ENCODE measurements at places on chromosomes 1 and 21.

DNA sequence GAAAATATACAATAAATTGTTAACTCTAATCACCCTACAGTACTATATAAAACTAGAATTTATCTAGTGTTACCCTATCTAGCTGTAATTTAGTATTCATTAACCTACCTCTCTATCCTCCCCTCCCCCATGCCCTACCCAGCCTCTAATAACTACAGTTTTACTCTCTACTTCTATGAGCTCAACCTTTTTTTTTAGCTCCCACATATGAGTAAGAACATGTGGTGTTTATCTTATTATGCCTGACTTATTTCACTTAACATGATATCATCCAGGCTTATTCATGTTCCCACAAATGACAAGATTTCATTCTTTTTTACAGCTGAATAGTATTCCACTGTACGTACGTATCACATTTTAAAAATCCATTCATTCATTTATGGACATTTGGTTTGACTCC is 46.0 kb upstream of the WARS2 start:
- H3K4me1 ChIP-seq = no peaks in the 10 kb centered on the region
- H3K27ac ChIP-seq = no peak overlapping the region
- peaks cover 62% of the 10 kb centered on the region for H3K36me3 ChIP-seq
- no peaks in the 10 kb centered on the region for H3K27me3 ChIP-seq
- no peak overlapping the region for H3K4me3 ChIP-seq

GRCh38 chr1:54987427-54987826 is 7.0 kb downstream of the TMEM61 start:
- peaks cover 15% of the 10 kb centered on the region for H3K27me3 ChIP-seq
- H3K36me3 ChIP-seq = no peaks in the 10 kb centered on the region
- no peaks in the 10 kb centered on the region for H3K4me1 ChIP-seq
- H3K27ac ChIP-seq = no peak overlapping the region
- DNase-seq = no peak
- no peak overlapping the region for H3K4me3 ChIP-seq

GRCh38 chr1:960363-961131 is at the start of gene KLHL17:
Gene KLHL17, plus strand, starts transcription at chr1:960584. Its CDS starts 110 bp downstream, at chr1:960694.
- H3K4me3 ChIP-seq = peak within 1 kb of the TSS; percentile 92
- DNase-seq = peak; percentile 71
- H3K4me1 ChIP-seq = peaks cover 20% of the 10 kb centered on the region
- H3K27me3 ChIP-seq = no peaks in the 10 kb centered on the region
- H3K36me3 ChIP-seq = no peaks in the 10 kb centered on the region

DNA sequence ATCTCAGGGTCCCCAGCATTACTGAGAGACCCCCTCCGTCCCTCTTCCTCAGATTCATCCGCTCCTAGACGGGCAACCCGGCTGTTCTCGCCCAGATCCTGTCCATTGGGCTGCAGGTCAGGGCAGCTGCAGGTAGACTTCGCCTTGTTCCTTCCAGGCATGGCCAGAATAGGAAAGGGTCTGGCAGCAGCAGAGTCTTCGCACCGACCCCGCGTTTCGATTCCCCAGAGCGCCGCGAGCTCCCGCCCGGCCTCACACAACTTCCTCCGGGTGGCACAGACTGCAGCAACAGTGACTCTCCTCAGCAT is 265 bp downstream of the NRDC start:
- H3K4me1 ChIP-seq = peaks cover 17% of the 10 kb centered on the region
- peaks cover 21% of the 10 kb centered on the region for H3K36me3 ChIP-seq
- H3K27me3 ChIP-seq = peaks cover 13% of the 10 kb centered on the region

GRCh38 chr1:222283147-222283768 is 264.6 kb downstream of the HHIPL2 start:
- peaks cover 2% of the 10 kb centered on the region for H3K4me1 ChIP-seq
- peaks cover 2% of the 10 kb centered on the region for H3K27me3 ChIP-seq
- H3K4me3 ChIP-seq = no peak overlapping the region
- peak overlapping the region; percentile 4 for H3K27ac ChIP-seq
